NCI-H1436 (cell line): ENCODE measurements at places on chromosomes 5 and 9.

GRCh38 chr5:7970816-7971215 lies 101.9 kb downstream of the MTRR start:
- no peak for DNase-seq

GRCh38 chr5:87541033-87541432 lies 128.3 kb upstream of the CCNH start:
- DNase-seq, result no peak

DNA sequence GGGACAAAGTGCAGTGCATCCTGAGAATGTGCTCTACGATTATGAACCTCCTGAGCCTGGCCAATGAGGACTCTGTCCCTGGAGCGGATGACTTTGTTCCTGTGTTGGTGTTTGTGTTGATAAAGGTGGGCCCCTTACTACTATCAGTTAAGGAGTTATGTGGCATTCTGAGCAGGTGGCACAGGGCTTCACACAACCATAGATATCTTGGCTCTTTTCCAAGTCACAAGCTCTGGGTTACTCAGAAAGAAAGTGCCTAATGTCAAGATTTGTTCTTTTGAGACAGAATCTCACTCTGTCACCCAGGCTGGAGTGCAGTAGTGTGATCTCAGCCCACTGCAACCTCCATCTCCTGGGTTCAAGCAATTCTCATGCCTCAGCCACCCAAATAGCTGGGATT lies 99.0 kb downstream of the GAPVD1 start:
- no peak for DNase-seq

- DNase-seq, result no peak
Observed at GRCh38 chr5:119158144-119158543, 87.3 kb downstream of the DMXL1 start.

DNA sequence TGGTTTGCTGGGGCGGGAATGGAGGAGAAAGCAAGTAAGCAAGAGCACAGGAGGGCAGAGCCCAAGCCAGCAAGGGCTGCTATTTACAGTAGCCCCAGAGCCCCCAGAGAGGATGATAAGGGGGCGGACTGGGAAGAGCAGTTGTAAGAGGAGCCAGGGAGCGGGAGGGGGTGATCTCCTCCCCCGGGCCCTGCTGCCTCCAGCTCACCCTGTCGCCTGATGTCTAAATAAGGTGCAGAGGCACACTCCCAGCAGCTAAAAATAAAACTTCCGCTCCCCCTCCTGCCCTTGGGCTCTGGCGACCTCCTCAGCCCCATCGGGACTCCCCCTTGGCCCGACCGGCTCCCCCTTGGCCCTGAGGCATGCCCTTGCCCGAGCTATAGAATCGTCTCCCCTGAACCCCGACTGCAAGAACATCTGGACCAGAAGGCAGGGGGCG lies 14.4 kb upstream of the CCDC69 start:
- DNase-seq, result no peak

DNA sequence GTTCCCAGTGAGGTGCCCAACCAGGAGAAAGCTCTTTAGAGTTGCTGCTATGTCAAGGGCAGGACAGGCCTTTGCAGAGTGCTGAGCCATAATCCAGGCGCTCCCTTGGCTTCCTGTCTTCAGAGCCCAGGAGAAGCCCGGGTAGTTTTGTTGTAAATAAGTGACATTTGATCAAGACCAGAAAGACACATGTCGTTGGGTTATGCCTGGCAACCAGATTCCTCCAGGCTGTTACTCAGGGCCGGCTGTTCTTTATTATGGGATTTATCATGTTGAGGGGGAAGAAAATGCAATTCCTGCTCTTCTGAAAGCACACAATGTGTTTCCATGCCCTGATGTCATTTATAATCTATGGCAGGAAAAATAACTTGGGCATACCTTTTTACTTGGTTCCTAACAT lies 39.3 kb upstream of the SEMA4D start:
- DNase-seq, result no peak

- DNase-seq, result no peak
Observed at GRCh38 chr5:138698713-138699112, 54.5 kb upstream of the CTNNA1 start.
